Fibroblast of upper back skin (primary cell): ENCODE measurements at places on chromosomes 11 and 22.

DNA sequence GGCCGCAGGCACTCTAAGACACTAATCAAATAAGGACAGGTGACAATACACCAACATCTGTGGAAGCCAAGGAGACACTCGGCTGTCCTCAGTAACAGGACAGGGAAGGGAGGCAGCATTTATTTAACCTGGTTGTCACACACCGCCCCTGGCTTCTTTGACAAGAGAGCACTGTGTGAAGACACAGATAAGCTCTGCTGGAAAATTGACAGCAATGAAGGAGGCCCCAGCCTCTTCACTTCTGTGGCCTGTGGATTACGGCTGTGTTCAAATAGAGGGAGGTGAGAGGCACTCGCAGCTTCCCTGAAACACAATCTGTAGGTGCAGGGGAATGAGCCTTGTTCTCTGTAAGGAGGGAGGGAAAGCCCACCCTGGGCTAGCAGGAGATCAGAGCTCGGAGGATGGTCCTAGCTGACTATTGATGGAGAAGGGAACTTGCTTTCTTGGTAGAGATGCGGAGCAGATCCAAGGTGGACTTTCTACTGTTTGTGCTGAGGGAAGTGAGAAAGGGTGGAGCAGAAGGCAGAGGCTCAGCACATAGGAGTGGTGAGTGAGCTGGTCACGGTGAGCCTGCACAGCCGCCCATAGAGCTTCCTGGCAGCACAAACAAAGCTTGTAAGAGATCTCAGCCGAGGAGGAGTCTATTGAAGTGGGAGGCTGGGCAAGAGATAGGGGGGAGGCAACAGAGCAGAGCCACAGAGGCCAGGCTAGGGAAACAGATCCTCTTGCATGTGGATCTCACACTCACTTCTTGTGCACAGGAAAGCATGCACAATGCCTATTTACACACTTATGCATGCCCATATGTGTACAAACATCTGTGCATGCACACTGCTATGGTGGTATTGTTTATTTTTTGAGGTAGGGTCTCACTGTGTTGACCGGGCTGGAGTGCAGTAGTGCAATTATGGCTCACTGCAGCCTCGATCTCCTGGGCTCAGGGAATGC, 114.6 kb upstream of the THY1 start:
- no peak for DNase-seq

DNA sequence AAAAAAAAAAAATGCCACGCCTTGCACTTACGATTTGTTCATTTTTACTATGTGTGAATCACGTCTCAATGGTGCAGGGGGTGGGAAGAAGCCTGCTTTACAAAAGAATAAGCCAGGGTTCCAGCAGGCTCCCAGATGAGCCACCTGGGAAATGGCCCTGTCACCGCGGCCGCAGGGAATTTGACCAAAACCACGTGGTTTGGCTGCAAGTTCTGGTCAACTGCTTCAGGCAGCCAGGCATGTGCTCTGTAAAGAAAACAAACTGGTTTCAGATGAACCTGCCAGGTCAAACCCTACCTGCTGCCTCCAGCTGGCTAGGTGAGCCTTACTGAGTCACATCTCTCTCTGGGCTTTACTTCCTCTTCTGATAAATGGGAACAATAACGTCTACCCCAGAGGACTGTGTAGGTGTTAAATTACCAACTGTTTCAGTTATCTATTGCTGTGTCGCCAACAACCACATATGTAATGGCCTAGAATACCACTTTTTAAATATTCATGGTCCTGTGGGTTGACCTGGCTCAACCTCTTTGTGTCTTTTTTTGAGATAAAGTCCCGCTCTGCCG, 30.5 kb upstream of the GCAT start:
- peak; percentile 64 for DNase-seq

DNA sequence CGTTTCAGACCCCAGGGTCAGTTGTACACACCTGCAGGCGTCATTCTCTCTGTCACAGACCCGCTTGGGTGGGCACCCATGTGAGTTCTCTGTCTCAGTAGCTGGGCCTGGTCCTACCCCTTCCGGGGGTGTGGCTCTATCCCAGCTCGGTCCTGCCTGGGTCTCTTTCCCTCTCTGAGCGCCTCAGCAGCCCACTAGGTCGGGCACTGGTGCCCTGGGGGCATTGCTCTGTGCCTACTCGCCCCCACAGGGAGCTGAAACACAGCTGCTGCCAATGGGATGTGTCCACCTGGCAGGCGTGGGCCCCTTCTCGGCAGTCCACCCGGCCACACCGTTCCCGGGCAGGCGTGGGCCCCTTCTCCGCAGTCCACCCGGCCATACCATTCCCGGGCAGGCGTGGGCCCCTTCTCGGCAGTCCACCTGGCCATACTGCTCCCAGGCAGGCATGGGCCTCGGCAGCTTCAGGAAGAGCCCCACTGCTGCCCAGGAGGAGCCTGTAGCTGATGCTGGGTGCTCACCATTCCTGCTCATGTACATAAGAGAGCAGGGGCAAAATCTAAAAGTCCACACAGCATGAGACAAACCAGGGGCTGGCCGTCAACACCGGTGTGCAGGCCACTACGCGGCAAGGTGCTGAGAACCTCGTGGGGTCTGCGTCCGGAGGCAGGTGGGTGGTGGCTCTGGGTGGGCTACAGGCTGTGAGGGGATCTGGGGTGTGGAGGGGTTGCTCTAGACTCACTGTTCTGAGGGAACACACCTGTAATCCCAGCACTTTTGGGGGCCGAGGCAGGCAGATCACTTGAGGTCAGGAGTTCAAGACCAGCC, 12.3 kb downstream of the MLC1 start:
- no peak for DNase-seq

DNA sequence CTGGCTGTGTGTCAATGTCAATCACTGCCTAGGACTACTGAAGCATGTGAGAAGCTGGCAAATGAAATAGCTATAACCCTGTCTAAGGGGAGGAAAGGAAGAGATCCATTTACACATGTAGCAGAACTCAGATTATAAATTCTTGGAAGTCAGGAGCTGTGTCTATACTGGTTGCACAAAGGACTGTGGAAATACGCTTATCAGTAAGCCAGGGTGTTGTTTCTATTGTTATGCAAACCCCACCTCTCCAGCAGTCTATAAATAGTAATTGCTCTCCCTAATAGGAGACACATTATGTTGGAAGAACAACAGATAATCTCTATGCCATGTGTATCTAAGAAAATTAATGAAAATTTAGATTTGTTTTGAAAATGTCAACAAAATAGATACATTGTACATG, 693.4 kb upstream of the CCDC90B start:
- DNase-seq: no peak

GRCh38 chr11:67238894-67239782, 27.1 kb upstream of the GRK2 start:
- no peak for DNase-seq

DNA sequence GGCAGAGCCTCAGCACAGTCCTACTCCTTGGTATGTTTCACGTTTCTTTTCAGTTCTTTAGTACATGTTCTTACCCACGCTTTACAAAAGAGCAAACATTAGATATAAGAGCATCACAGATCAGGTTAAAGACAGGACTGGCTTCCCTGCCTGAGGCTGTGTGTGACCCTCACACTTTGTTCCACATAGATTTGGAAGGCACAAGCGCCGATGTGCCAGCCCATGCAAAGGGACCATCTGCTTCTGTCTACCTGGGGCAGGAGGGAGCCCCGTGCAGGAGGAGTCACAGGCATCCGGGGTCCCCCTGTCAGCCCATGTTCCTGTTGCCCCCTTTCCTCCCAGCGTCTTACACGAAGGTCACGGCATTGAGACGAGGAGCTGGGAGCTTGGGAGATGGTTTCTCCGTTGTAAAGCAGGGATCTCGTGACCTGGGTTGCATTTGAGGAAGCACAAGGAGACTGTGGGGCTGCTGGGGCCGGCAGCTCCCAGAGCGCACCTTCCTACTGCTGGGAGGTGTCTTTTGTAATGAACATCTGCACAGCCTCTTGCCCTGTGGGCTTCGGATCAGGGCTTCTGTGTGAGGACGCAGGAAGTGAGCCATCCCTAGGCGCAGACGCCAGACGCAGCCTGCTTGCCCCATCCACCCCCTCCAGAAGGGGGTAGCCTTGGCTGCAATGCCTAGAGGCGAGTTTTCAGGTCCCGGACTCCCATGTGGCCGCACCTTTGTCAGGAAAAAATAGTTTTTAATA, 72.6 kb downstream of the SCN3B start:
- DNase-seq: no peak

DNA sequence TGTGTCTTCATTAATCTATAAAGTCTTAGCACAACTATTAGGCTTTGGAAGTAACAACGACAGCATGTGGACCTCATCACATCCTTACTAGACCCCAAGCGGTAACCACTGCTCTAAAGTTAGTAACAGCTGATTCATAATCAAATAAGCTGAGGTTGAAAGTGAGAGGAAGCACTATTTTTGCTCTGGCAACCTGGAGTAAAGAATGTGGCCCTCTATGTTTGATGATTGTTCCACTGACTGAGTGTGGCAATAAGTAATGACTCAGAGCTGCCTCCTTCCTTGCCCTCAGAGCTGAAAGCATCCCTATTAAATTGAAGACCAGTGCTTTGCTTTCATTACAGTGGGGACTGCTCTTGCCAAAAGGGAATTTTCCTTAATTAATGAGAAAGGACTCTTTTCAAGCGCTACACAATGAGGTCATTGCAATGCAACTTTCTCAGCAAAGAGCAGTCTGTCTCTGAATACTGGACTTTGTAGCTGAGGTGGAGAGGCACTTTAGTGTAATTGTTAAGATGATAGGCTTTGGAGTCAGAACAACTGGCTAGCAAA, 906.1 kb upstream of the RAG2 start:
- DNase-seq: peak; percentile 95

DNA sequence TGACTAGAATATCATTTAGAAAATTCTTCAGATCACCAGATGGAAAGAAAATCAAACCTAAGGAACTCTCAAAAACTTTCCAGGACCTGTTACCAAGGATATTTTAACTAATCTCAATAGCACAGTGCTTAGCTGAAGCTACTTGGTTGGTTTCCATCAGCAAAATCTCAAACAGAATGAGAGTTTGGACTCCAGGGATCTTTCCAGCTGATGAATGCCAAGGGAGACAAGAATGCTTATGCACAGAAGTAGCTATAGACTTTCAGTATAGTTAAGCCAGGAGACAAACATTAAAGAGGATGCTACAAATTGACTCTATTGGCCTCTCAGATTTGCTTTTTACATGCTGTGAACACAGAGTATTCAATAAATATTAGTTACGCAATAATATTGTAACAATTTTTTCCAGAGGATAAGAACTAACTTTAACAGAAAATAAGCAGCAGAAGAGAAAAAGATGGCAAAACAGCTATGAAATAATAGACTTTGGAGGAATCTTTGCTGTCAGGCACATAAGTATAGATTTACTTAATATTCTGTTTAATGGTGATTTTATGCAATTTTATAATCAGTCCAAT, 331.4 kb downstream of the DLG2 start:
- no peak for DNase-seq

GRCh38 chr11:126637795-126638175, 282.3 kb downstream of the ST3GAL4 start:
- peak; percentile 99 for DNase-seq

DNA sequence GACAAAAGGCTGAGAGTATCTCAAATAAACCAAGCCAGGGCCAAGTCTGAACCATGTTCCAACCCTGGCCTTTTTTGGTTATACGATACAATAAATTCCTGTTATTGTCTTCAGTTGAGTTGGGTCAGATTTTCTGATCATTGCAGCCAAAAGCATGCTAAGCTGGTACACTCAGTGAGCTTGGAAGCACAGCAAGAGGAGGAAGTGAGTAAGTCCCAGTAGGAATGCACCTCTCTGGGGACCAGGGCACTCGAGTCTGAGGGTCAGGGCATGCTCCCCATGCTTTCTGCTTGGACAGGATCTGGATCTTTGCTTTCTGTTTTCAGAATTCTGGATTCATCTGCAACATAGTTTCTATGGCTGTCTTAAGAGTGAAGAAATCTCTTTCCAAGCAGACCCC, 73.1 kb downstream of the TMPRSS5 start:
- DNase-seq: peak; percentile 34

DNA sequence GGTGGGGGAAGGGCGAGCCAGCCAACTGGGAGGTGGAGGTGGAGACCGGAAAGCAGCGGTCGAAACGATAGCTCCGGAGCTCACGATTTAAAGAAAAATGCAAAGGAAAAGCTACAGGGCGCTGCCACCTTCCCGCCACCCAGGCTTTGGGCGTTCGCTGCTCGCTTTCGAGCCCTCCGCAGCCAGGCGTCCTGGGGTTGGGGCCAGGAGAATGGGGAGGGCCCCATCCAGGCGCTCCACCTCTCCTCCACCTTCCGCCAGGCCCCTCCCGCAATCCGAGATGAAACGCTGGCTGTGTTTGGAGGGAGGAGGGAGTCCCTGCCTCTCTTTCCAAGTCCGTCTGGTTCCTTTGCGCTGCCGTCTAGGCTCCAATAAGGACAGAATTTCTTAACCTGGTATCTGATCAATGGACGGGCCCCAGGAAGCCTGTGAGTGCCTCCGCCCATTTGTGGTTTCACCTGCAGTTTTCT, 483 bp upstream of the ABTB2 start:
- DNase-seq: peak; percentile 47
